ENCODE measurements at places on chromosomes 4 and X. TPM values are rescaled to one million over a fixed set of nuclear protein-coding genes. Genes with fewer than 3 reads are reported as not detected.

PDGFRA gene
- not detected for total RNA-seq

UGT2B28 gene
- total RNA-seq: not detected

BEX3 gene
- 15.8 TPM for total RNA-seq

SERTM2 gene
- not detected for total RNA-seq

MBNL3 gene
- total RNA-seq: 28.3 TPM

MTMR1 gene
- 41.2 TPM for total RNA-seq

BCORL1 gene
- 14.3 TPM for total RNA-seq

GPR82 gene
- 0.97 TPM for total RNA-seq

GRCh38 chrX:134338527-134338926, 101.5 kb downstream of the CCDC160 start:
- DNase-seq: no peak

DNA sequence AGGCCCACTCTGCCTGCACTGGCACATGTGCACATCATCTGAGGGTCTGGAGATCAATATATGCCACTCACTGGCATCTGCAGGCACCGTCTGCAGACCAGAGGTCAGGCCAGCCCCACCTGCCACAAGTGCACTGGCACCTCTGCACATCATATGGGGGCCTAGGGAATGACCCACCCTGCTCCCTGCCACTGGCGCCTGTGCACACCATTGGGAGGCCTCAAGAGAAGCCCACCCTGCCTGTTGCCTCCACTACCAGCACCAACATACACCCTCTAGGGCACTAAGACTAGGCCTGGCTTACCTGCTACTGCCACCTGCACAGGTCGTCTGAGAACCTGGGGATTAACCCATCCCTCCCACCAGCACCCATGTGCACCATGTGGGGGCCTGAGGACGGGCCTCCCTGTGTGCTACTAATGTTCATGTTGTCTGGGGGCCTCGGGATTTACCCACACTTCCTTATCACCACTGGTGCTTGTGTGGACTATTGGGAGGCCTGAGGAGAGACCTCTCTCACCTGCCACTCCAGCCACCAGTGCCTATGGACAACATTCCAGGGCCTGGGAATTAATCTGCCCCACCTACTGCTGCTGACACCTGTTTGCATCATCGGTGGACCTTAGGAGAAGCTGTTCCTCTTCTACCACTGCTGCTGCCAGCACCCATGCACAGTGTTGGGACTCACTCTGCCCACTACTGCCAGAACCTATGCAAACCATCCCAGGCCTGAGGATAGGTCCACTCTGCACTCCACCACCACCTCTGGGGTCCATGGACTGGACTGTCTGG, 113.7 kb downstream of the REELD1 start:
- DNase-seq: no peak

GRCh38 chr4:111678479-111678878, 466.8 kb upstream of the FAM241A start:
- no peak for DNase-seq

- no peak for DNase-seq
These were observed 22.3 kb upstream of the FGFR3 start for GRCh38 chr4:1770791-1771231.

- no peak for DNase-seq
These were observed 140.4 kb downstream of the SLC10A7 start for GRCh38 chr4:146381263-146381872.

- no peak for DNase-seq
These were observed 10.3 kb upstream of the CENPU start for GRCh38 chr4:184744236-184744635.

GRCh38 chrX:77930581-77930980, 20.1 kb downstream of the ATP7A start:
- DNase-seq: no peak

- DNase-seq: no peak
These were observed 231.5 kb downstream of the MAML3 start for GRCh38 chr4:139922406-139923024.

DNA sequence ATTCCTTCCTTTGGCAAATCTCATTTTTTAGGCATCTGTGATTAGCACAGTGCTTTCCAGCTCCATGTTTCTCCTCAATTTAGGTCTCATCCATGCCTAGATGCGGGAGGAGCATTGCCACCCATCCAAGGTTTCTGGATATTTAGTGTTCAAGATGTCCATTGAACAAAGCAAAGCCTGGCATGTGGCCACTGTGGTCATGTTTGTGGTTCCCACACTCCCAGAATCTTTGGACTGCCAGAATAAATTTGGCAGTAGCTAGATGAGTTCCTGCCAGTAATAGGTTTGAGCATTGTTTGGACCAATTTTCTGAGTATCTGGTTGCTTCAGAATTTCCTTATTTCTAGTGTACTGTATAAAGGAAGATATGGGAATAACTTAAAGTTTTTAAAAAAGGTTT, 1124.1 kb downstream of the ADGRL3 start:
- no peak for DNase-seq

DNA sequence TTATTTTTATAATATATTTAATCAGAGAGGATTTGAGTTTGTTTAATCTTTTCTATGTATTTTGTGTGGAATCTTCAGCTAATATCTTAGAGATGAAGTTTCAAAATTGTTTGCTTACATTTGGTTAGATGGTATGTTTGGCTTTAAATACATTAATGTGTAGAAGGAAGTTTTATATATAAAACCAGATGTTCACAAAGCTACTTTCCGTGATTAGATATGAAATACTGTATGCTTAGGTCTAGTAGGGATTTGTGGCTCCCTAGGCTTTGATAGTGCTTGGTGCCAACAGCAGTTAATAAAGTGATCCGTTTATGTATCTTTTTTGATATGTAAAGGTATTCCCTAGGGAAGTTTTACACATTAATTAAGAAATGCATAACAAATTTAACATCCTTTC, 223.0 kb downstream of the ARHGAP10 start:
- no peak for DNase-seq

DNA sequence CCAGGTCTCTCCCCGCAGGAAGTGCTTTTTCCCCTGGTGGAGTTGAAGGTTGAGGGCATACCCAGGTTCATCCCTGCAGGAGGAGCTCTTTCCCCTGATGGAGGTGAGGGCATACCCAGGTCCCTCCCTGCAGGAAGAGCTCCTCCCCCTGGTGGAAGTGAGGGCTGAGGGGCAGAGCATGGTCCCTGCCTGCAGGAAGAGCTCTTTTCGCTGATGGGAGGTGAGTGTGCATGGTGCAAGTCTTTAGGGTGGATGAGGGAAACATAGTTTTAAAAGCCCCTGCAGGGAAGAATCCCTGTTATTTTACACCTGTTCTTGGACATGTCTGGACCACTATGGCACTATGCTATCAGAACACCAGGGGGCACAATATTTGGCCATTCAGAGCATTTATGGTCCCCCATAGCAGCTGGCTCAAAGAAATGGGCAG, 43.7 kb upstream of the PUDP start:
- no peak for DNase-seq

- no peak for DNase-seq
These were observed 91.2 kb downstream of the RTL5 start for GRCh38 chrX:72040506-72040905.

DNA sequence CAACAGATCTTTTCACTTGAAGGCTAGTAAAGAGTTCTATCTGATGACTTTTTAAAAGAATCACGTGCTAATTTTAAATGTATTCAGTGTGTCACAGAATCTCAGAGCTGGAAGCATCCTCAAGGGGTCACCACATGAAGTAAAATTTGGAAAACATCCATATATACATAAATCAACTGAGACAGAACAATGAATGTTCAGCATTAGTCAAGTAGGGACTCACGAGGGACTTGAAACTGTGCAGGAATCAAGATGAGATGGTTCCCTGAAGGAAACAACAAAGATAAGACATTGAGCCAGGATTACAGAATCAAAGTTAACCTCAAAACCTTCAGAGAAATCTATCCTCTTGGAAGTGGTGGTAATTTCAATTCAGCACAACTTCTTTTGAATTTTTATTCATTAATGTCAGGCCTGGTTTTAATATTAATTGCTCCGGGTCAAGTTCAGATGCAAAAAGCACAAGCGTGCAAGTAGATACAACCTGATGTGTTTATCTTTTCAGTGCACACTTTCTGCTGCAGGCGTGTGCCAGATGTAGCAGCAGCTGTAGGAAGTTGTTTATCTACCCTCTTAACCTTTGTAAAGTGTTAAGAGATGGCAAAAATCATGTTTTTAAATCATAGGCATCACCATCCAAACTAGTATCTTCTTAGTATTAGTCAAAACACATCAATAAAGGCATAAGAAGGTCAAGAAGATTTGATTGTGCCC, 87.7 kb upstream of the SRD5A3 start:
- DNase-seq: no peak

DNA sequence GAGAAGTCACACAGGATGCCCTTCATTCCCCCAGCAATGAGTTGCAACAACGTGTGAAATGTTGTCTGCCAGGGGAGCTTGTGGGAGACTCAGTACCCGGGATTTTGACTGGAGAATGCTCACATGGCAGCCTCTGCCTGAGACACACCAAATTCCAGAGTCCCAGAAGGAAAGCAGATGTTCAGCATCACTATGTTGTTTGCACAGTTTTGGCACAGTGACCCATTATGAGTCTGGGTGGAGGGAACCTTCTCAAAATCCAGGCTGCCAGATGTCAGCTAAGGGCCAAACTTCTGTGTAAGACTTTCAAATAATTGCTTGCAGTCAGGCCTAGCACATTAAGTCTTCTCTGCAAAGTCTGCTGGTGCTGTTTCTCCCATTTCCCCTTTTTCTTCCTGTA, 1029.7 kb upstream of the TENM3 start:
- DNase-seq: no peak

- no peak for DNase-seq
These were observed 3.5 kb downstream of the SLIT2 start for GRCh38 chr4:20255251-20255586.

All from activated naive CD8-positive, alpha-beta T cell treated with anti-CD3 and anti-CD28 coated beads, Interleukin-2, amount 10 ng/mL, durations not matched to agents 7 days and 5 days (primary cell).